ENCODE measurements at places on chromosomes 11 and 22.

- no peak for DNase-seq
Measured at GRCh38 chr22:48594757-48595510, 1232.7 kb downstream of the BRD1 start.

DNA sequence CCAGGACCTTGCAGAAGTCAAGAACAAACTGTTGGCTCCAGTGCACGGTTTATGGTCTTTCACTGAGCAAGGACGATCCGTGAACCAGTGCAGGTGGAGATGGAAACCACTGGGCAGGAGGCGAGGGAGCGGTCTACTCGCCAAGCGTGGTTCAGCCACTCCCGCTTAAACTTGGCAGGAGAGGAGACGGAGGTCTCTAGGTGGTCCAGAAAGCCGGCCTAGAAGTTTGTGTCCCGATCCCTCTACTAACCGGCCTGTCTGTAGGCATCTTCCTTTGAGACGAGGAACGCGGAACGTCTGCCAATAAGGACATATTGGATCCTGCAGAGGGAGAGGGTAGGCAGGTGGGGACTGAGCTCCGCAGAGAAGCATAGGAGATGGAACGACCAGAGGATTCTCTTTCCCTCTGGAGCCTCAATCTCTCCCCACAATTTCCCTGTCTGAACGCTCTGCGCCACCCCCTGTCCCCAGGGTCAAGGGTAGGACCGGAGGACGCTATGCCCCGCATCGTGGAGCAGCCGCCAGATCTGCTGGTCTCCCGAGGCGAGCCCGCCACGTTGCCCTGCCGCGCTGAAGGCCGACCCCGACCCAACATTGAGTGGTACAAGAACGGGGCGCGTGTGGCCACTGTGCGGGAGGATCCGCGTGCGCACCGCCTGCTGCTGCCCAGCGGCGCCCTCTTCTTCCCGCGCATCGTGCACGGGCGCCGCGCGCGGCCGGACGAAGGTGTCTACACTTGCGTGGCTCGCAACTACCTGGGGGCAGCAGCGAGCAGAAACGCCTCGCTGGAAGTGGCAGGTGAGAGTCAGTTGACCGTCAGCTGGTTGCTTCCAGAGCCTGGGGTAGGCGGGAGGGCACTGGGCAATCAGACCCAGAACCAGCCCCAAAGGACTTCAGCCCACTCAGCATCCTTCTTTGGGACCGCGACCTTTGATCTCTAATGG is 3.4 kb downstream of the ROBO3 start:
- DNase-seq: no peak

DNA sequence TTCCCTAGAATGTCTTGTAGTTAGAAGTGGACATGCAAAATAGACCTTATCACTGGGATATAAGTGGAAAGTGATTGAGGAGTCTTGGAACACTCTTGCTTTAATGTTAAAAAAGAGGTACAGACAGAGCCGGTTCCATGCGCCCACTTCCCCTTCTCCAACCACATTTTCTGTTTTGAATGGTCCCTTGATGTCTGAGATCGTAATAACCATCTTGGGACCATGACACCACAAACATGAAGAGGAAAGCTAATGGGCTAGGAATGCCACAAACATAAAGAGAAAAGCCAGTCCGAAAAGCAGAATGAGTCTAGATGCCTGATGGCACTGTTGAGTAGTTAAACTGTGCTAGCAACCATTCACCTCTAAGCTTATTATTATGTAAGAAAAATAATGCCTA is 54.8 kb upstream of the SPON1 start:
- no peak for DNase-seq

DNA sequence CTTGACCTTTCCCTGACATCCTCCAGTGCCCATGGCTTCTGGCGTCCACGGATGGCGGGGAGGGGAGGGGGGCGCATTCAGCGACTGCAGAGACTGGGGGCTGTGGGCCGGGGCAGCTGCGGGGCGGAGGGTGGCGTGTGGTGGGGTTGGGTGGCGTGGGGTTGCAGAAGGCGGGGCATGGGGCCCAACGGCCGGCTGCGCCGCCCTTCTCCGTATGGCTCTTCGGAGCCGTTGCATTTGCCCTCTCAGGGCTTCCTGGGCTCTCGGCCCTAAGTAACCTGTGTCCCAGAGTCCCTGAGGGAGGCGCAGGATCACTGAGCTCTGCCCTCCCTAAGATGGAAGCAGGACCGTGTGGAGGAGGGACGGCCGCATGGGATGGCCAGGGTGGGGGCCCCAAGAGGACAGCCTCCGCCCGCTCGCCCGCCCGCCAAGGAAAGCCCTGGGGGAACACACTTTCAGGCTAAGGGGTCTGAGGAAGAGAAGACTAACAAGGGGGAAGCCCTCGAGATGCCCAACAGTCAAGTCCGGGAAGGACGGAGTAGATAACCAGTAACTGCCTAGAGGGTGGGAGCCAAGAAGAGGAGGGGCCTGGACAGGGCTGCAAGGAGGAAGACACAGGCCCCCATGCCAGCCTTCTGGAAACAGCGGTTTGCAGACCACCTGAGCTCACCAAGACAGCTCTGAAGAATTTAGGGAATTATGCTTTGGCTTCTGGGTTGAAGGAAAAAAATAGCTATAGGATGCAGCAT is 9.2 kb upstream of the AIFM3 start:
- DNase-seq: peak; percentile 12

GRCh38 chr11:94150056-94150455 is 21.4 kb downstream of the PANX1 start:
- DNase-seq: no peak

DNA sequence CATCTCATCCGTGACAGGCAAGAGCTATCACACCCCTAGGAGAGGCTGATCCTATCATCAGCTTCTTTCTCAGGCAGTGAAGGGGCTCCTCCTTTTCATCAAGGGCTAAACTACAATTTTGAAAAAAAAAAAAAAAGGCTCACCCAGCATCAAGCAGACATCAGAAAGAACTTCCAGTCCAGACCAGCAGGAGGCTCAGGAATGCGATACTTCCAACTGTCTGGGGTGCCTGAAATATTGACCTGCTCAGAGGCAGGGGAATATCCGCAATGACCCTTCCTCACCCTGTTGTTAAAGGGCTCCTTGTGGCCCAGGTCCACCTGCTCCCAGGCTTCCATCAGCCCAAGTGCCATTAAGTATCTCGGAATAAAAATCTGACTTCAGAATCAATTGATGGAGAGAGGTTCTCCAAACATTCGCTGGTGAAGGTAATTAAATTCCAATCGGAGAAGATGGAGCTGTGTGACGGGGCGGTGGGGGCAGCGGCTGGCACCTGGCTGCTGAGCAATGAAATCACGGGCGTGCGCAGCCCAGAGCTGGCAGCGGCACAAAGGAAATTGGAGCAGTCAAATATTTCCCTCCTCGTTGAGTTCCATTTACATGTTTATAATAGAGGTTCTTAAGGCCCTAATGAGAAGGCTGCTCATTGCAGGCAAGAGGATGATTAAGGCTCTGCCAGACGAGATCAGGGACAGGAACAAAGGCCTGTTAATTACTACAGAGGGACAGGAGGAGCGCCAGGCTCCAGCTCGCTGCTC is 69.0 kb upstream of the THY1 start:
- DNase-seq: peak; percentile 58

DNA sequence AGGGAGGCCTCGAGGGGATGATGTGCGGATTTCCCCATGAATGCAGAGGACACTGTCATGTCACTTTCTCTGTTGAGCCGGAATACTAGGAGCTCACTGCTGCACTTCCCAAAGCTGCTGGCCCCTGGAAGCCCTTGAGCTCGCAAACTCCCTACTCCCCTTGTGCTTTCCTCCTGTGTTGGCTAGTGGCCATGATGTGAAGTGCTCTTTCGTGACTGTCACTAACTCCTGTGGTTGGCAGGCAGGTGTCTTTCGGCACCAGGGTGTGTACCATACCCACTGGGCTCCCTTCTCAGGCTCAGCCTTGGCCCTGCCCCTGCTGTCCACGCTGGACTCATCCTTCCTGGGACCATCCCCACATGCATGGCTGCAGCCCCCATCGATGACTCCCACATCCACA is 86.2 kb downstream of the BTBD10 start:
- DNase-seq: peak; percentile 10

- no peak for DNase-seq
Measured at GRCh38 chr11:31957674-31958073, 133.2 kb upstream of the RCN1 start.

DNA sequence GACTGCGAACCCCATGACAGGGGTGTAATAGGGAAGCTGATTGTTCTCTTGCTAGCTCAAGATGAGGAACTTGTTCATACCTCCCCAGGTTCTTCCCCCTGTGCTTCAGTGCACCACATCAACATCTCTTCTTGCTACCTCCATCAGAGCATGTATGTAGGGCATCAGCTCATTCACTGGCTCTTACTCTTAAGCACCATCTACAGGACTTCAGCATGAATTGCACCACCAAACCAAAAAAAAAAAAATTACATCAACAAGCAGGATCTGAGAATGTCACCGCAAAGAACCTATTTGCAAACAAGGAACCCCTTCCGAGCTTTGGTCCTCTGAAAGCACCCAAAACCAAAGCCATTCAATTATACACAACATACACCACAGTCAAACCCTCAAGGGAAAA is 2226.5 kb upstream of the RAG2 start:
- no peak for DNase-seq

DNA sequence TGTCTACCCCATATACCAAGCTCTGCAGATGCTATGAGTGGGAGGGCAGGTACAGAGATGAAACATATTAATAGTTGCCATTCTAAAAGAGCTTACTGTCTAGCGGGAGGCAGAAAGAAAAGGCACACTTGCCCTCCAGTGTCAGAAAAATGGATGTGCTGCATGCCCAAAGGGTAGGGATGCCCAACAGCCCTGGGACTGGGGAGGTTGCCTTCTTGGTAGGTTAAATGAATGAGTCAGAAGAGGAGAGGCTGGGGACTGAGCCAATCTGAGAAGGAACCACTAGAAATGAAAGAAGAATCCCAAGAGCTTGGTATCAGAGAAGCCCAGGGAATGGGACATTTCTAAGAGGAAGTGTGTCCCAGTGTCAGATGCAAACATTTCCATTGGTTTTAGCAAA is 1.2 kb downstream of the BIRC3 start:
- no peak for DNase-seq

DNA sequence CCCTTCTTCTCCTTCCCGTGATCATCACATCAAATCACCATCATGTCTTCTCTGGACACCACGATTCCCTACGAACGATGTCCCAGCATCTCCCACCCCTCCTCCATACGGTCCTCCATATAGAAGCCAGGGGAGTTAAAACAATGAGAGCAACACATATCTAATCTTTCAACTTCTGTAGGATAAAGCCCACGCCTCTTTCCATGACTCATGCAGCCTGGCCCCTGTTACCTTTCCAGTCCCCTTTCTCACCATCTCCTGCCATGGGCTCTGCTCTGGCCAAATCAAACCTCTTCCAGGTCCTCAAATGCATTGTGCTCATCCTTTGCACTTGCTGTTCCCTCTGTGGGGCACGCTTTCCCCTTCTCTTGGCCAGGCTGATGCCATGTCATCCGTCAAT is 23.6 kb downstream of the RPS6KA4 start:
- DNase-seq: no peak

DNA sequence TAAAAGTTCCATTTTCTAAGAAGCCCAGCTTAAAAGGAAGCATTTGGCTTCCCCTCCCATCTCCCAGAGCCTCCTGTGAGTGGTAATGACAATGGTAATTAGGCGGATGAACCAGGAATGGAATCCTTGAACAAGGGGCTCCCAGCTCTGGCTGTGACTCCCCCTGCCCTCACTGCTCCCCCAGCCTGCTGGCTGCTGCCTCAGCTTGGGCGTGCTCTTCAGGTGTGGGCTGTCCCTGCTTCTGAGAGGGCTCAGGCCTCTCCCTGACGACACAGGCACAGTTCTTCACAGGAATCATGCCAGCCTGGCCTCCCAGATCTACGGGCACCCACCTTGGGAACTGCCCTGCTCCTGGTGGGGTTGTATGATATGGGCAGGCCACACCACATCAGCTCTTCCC is 81.7 kb upstream of the NARS2 start:
- no peak for DNase-seq

GRCh38 chr11:69152733-69153421 is 2.9 kb upstream of the SMIM38 start:
- no peak for DNase-seq

- no peak for DNase-seq
Measured at GRCh38 chr11:44766972-44767278, 40.2 kb downstream of the TSPAN18 start.

DNA sequence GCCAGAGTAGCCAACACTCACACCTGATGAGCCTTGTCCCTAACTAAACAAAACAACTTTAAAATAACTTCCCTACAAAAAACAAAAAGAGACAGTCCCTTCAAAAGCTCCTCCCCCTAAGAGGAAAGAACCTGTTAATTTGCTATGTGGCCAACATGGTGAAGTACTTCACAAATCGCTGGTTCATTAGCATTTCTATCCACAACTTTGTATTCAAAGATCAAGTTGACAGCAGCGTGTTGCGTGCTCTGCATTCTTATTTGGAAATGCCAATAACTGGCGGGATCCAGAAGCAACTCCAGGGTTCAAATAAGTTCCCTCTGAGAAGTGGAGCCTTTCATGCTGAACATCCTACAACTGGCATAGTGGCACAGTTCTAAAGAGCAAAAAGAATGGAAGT is 48.6 kb downstream of the CADM1 start:
- no peak for DNase-seq
